Foreskin keratinocyte (primary cell): ENCODE measurements at places on chromosomes 4 and X. TPM values are rescaled to one million over a fixed set of nuclear protein-coding genes. Genes with fewer than 3 reads are reported as not detected.

- DNase-seq = no peak
These were observed 45.5 kb downstream of the NFKB1 start for GRCh38 chr4:102546635-102547034.

GRCh38 chrX:71475785-71476540, 56.9 kb upstream of the OGT start:
- DNase-seq = no peak

- no peak for DNase-seq
These were observed 14.9 kb downstream of the CPE start for GRCh38 chr4:165393704-165394103.

GRCh38 chrX:150621652-150622051, 53.2 kb downstream of the MTM1 start:
- no peak for DNase-seq

GRCh38 chr4:143498021-143498420, 15.5 kb upstream of the SMARCA5 start:
- DNase-seq = no peak

- DNase-seq = peak; percentile 50
These were observed 670 bp downstream of the PAPSS1 start for GRCh38 chr4:107719207-107719921.

DNA sequence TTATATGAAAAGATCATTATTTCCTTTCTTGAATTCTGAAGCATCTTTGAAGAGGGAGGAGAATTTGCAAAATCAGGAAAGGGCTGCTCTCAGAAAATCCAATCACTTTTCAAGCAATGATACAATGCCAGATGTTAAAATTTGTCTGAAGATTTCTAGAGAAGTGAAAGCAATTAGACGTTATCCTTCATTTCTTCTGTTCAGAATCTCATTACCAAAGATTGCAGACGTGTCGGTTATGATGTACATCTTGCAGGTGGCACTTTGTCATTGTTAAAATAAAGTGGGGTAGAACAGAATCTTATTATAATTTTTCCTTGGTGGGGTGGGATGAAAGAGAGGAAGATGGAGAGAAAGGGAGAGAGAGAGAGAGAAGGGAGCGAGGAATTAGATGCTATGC, 296.4 kb upstream of the STS start:
- no peak for DNase-seq

- DNase-seq = no peak
These were observed 15.8 kb upstream of the IGFBP7 start for GRCh38 chr4:57125996-57126395.

DNA sequence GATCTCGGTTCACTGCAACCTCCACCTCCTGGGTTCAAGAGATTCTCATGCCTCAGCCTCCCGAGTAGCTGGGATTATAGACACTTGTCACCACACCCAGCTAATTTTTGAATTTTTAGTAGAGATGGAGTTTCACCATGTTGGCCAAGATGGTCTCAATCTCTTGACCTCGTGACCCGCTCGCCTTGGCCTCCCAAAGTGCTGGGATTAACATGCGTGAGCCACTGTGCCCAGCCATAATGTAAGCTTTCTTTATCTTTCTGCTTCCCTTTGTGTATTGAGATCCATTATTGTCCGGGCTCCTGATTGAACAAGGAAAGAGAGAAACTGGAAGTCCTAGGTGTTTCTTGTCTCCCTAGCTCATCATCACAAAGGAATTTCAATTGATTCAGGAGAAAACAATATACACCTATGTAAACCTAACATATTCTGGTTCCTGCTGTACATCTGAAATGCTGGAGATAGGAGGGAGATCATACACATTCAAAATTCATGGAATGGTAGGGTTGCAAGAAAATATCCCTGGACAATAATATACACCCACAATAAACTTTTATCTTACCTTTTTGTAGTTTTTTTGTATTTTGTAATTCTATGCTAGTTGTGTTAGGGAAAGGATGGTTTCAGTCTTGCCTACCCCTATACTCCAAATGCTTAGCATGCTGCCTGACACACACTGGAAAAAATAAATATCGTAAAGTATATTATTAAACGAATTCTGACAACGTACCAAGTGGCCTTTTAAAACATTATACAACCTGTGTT, 194.4 kb upstream of the HS3ST1 start:
- DNase-seq = peak; percentile 67

GRCh38 chr4:156293657-156294297, 340.1 kb upstream of the CTSO start:
- peak; percentile 53 for DNase-seq

DNA sequence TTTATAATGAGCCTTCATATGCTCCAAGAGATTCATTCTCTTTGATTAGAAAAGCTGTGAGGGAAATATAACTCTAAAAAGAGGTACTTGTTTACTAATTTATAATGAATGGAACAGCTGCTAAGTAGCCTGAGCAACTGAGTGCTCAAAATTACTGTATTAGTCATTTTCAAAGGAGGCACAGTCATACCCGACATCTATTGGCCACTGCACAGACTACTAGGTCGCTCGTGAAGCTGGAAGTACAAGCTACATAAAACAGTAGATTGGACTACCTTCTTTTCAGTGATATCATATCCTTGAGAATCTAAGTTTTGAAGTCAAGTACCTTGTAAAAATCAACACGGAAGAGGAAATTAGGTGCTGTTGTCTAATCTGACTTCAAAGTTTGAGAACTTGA, 52.0 kb upstream of the GLRB start:
- no peak for DNase-seq

- DNase-seq = no peak
These were observed 43.5 kb upstream of the ZBTB33 start for GRCh38 chrX:120207009-120207605.

GRCh38 chrX:49042581-49043219, 457 bp downstream of the TFE3 start:
- no peak for DNase-seq

GRCh38 chrX:33447285-33447684, 235.9 kb upstream of the DMD start:
- DNase-seq = no peak

GRCh38 chr4:82463221-82463620, 32.8 kb downstream of the ENOPH1 start:
- no peak for DNase-seq

DNA sequence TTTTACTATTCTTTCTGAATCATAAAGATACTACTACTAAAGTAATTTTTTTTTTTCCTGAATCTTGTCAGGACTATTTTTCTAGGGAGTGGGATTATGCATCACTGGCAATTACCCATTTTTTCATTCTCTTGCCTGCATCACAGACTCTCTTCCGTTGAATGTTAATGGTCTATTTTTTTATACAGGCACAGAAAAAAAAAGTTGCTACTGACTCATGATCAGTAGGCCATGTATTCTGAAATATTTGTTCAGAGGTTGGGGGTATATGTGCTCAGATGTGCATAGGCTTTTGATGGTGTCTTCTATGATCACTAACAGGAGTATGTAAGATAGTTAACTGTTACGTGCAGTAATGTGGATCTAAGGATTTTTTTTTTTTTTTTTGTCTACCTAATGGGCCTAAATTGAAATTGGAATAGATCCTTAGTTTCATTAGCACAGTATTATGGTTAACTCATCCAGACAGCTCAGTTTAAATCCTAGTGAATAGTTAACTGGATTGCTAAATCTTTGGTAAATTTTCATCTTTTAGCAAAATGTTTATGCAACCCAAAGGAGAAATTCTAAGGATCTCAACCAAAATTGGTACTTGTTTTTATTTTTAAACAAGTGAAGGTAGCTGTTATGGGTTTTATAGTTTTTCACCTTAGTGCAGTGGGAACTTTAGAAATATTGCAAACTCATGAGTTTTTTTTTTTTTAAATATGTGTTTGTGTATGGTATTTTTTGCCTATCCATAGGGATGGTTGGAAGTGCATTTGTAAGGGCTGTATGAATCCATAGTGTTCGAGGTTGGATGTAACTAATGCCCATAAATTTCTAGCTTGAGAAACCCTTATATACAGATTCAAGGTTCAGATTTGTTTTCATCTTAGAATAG, 12.1 kb downstream of the BMP2K start:
- no peak for DNase-seq

- DNase-seq = no peak
These were observed 5.6 kb downstream of the OTC start for GRCh38 chrX:38357747-38358673.

GRCh38 chr4:7699031-7699430, 240.6 kb downstream of the AFAP1 start:
- DNase-seq = no peak

DNA sequence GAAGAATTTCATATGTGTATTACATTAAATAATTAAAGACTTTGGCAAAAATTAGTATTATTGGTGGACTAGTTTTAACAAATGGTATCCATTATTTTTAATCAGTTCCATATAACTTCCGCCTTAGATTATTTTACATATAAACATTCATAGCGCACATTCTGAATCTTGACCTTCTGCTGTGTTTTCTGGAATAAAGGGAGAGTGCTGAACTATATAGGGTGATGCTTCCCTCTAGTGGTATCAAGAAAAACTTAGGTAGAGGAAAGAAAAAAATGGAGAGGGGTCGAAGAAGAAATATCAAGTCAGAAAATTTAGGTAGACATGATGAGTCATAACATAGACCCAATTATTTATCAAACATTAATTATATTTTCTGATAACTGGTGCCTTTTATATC, 155.6 kb upstream of the PACRGL start:
- DNase-seq = peak; percentile 30

DNA sequence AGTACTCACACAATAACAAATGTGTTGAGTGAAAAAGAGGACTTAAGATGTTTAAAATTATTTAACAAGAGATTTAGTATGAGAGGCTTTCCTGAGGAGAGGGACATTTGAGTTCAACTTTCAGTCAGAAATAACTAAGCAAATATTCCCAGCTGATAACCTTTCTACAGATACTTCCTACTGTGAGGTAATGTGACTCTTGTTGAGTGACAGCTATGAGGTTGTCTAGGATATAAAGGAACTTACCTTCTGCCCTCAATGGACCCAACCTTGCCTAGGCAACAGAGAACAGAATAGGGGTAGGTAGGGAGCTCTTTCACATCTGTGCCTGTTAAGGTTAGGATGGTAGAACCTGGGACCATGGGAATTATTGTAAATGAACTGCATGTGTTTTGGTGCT, 54.7 kb downstream of the GLUD2 start:
- no peak for DNase-seq

GRCh38 chrX:131277543-131278136, 11.5 kb downstream of the IGSF1 start:
- DNase-seq = no peak

DNA sequence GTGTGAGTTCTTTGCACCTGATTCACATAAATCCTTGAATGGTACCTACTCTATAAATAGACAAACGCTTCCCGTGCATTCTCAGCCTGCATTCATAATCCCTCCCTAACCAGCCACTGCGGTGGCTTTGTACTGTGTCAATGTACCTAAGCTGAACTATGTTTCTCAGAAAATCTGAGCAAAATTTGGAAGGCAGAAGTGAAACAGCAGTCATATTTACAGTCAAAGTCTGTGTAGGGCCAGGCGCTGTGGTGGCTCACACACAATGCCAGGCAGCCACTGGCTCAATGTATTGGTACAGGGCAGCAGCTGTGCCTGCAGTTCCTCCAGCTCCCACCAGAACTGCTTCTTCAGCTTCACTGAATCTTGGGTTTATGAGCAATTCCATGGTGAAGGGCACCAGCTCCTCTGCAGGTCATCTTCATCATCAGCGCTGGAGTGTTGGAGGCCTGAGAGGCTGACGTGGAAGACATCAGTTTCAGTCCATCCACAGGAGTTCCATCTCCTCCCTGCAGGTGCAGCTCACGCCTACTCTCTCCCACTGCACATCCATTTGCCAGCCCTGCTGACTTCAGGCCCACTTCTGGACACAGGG, 32.3 kb upstream of the IRF2 start:
- DNase-seq = no peak

GRCh38 chrX:107465932-107466620, 16.6 kb downstream of the FRMPD3 start:
- no peak for DNase-seq

- no peak for DNase-seq
These were observed 46.6 kb upstream of the HS6ST2 start for GRCh38 chrX:133005042-133005441.

DNA sequence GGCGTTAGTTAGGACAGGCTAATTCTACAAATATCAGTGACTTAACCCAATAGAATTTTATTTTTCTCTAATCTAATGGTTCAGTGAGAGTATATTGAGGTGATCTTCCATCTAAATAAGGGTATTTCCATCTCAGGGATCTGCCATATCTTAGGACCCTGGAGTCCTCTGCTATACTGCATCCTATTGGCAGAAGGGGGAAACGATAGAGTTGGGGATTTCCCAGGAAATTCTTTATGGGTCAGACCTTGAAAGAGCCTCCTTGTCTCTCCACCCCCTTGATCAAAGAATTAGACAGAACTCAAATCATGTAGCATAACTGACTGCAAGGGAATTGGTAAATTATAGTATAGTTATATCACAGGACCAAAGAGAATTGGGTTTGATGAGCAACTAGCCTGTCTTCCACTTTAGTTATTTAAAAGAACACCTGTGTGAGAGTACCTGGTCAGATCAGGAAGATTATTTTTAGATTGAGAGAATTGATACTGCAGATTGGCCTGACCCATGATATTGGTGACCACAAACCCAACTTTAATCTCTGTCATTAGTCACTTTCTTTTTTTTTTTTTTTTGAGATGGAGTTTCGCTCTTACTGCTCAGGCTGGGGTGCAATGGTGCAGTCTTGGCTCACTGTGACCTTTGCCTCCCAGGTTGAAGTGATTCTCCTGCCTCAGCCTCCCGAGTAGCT, 25.6 kb downstream of the SMARCA5 start:
- no peak for DNase-seq

GRCh38 chrX:152821145-152821765, 9.3 kb downstream of the CETN2 start:
- DNase-seq = no peak

DNA sequence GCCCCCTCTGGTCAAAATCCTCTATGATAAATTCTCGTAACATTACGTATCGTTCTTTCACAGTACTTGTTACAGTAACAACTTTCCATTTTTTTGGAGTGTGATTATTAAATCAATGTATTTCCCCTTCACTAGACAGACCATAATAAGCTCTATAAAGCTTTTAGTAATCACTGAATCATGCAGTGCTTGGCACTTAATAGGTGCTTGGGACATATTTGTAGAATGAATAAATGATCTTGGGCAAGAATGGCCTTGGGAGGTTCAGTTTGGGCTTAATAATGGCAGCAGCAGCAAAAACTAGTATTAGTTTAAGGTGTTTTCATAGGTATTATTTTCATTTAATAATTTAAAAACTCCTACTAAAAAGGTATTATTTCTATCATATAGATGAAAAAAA, 33.4 kb upstream of the SFRP2 start:
- peak; percentile 46 for DNase-seq

The HELT gene
- not detected in 2 replicates for total RNA-seq

The SULT1E1 gene
- 0.81 and 3.7 TPM in 2 replicates for total RNA-seq

The NEXMIF gene
- total RNA-seq = not detected in 2 replicates

The XK gene
- 0.21 and 0.24 TPM in 2 replicates for total RNA-seq

The ZCCHC4 gene
- 8.8 and 10.1 TPM in 2 replicates for total RNA-seq
